ENCODE measurements at places on chromosomes 3 and 15.

DNA sequence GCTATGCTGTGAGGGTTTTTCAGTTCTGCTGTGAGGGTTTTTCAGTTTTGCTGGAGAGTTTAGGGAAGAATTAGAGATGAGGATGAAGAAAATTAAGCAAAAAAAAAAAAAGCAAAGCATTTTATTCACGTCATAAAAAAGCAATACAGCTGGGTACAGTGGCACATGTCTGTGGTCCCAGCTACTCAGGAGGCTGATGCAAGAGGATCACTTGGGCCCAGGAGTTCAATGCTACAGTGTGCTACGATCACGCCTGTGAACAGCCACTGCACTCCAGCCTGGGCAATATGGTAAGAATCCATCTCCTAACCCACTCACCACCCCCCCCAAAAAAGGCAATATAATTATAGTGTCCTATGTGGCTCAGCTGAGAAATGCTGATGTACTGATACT is 162.7 kb downstream of the MAGI1 start:
- DNase-seq, result no peak

DNA sequence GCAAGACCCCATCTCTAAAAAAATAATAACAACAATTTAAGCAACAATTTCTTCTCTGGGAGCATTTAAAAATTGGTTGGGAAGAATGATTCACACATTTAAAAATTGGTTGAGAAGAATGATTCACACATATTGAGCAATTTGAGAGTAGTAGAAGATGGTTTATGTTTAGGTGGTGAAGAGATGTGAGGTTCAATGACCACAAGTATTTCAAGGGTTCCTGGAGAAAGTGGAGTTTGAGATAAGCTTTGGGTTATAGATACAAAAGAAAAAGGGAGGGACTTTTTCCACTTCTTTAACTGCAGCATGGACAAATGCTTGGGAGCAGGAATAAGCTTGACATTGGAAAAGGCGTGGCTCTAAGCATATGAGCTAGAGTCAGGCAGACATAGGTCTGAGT is 145.7 kb upstream of the NPHP3 start:
- no peak for DNase-seq

- DNase-seq, result no peak
These were observed 99.1 kb downstream of the MESD start for GRCh38 chr15:80890341-80891005.

DNA sequence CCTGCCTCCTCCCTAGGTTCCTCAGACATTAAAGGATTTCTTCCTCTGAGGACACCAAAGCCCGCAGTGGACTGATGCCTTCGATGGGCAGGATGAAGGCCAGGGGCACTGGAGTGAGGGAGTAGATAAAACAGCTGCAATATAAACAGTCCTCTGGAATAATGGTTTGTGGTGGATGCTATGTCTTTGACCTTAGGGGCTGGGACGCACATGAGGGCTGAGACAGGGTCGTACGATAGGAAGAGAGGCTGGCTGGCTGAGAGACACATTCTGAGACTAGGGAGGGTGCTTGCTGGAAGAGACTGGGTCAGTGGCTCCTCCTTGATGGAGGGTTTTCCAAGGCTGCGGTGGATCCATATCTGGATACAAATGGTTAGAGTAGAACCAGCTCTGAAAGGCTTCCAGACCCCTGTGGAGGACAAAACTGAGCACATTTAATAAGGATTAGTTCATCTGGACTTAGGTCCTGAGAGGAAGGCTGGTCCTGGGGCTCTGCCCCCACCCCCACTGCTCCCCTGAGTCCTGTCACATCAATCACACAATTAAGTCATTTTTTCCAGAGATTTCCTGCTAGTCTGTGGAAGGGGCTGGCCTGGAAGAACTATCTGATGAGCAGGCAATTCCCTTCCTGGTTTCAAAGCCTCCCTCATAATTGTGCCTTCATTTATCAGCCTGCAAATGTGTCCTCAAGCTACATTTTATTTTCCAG is 15.8 kb downstream of the TBC1D21 start:
- DNase-seq, result no peak

DNA sequence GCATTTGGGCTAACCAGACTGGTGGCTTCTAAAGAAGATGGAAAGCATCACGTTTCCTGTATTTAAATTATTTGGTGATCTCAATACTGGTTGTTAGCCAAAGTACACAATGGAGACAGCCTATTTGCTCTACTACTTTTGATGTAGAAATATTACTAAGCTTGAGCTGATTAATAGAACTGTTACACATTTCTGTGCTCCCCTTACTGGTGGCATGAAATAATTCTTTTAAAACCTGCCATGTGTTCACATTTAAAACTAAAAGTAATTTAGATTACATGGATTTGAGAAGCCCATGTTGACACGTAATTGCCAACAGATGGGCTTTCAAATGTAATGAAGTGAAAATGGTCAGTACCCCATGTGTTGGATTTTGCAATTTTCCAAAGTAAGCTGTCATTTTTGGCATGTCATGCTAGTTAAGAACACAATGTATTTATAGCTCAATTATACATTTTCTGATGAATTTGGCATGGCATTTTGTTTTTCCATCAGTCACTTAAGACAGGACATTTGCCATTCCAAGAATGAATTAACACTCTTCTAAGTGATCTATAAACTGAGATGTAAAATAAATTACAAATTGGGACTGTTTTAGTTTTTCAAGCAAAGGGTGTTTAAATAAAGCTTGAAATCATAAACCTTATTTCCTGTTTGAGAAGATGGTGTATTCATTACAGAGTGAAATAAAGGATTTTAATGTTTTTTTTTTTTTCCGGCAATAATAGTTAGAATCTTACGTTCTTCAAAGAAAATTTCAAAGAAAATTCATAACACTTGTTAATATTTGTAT is 10.8 kb upstream of the RARRES1 start:
- DNase-seq, result no peak

DNA sequence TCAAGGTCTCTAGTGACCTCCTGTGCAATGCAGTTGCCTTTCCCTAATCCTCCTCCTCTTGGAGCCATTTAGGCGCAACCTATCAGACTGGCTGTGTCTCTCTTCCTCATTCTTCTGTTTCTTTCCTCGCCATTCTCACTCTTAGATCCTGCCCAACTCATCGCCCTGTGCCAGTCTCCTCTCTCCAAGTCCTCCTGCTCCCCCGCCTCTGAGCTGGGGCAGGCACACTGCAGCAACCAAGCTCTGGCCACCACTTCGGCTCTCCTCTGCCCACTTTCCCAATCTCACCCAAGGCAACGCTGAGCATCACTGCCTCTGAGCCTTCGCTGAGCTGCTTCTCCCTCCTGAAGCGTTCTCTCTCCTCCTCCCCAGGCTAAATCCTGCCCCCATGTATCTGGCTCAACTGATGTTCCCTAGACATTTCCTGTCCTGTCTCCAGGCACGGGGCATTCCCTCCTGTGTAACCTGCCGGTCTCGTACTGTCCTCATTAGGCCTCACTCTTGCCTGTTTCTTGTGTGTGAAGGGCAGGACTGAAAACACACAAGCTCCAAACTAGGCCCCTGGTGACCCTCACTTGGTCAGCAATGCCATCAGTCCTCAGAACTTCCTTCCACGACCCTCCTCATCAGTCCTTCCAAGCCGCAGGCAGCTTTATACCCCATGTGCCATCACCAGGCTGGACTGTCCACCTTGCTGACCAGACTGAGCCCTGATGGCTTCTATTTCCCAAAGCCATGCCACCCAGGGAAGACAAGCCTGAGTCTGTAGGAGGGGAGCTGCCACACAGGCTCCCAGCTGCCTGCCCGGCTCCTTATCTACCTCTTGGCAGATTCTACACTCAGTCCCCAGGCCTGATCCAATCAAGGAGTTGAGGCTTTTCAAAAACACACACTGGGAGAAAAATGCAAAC is 85.6 kb downstream of the SEC22A start:
- no peak for DNase-seq

DNA sequence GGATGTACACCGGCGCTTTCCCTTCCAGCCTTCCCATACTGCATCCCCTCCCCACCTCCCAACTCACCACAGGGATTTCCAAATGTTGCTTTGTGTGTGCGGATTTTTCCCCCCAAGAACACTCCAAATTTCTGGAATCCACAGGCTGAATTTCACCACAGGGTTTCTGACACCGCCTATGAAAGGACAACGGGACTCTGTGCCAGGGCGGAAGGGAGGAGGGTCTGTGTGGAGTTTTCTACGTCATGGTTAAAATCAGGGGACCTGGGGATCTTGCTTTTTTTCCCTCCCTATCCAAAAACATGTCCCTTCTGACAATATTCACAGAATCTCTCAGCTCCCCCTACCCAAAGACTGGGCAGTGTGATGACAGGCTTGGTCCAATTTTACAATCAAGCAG is 14.6 kb downstream of the CYP19A1 start:
- DNase-seq, result no peak

- DNase-seq, result no peak
These were observed 53.7 kb downstream of the CHSY1 start for GRCh38 chr15:101198031-101198575.

All from activated CD4-positive, alpha-beta T cell treated with anti-CD3 and anti-CD28 coated beads, Interleukin-2, amount 50 U/mL, for 1 hour (primary cell).